Neural crest cell (in vitro differentiated cells): ENCODE measurements at places on chromosomes 5 and 9.

GRCh38 chr9:136018257-136019031 lies 57.3 kb upstream of the UBAC1 start:
- no peak for DNase-seq

- no peak for DNase-seq
These were observed 8.9 kb upstream of the PALM2AKAP2 start for GRCh38 chr9:109771087-109771486.

GRCh38 chr9:120689860-120690259 lies 24.4 kb downstream of the MEGF9 start:
- DNase-seq: no peak

DNA sequence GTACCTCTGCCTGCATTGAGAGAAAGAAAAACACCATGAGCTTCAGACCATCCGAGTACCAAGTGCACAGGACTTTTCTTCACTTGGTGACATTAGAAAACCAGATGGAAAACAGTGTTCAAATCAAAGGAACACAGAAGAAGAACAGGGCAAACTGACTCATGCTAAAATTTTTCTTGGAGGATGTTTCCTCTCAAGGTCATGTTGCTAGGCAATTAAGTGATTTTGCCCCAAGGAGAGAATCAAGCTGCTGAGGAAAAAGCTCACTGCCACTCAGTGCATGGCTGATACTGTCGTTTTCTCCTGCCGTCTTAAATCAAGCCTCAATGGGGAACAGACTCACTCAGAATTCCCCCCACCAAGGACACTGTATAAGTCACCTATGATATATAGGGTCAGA lies 57.9 kb upstream of the SIMC1 start:
- no peak for DNase-seq

DNA sequence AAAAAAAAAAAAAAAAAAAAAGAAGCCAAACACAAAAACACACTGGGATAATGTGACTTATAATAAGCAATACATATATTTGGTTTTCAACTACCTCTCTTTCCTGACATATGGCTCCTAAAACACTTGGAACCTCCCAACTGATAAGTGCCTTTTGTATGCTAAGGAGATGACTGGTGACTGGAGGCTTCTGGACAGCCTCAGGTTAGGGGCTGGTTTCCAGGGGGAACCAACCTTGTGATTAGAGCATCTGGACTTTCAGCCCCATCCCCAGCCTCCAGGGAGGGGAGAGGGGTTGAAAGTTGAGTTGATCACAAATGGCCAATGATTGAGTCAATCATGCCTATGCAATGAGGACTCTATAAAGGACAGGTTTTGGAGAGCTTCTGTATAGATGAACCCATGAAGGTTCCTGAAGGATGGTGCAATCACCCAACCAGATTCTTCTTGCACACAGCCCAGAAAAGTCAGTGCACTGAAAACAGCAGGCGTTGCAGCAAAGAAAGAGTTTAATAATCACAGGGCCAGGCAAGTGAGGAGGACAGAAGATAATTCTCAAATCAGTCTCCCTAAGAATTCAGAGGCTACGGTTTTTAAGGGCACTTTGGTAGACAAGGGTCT lies 276.7 kb downstream of the AUH start:
- DNase-seq: no peak
